ENCODE measurements at places on chromosomes 2 and 18.
A peak's percentile ranks its signal among the peaks of the same experiment; 100 is the strongest.

DNA sequence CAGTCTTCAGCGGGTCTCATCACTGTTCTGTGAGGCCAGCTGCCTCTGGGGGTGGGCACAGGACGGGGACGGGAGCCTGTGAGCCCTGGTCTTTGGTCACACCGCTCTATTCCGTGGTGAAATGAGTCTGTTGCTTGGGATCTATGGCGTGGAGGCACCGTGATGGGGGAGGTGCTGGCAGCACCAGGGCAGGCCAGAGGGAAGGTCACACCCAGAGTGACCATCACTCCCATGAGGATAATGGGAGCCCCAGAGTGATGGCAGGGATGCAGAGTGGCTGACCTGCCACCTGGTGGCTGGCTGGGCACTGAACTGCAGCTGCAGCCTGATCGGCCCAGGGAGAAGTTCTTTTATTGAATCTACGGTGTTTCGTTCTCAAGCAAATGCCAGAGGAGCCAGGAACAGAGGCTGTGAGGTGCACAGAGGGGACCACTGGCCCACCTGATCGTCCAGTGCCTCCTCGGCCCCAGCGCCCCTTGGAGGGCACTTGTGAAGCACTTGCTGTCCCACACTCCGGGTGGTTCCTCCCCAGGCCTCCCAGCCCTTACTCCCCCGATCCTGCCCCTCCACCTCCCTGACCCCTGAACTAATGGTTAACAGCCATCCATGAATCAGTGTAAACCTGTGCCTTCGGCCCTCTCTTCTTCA is 17.9 kb downstream of the KCNIP3 start:
- no peak for DNase-seq

DNA sequence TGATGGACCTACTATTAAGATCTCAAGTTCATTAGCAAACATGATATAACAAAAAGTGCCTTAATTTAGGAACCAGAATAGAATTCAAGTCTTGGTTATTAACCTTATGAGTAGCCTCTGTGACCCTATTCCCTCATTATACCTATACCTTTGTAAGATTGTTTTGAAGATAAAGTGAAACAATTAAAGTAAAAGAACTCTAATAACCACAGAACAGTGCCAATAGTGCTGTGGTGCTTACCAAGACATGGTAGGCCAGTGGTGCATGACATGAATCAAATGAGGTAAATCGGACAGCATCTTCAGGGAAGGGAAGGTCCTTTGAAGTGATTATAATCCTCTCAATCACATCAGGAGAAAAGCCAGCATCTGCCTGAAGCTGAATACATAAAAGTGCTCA is 36.4 kb downstream of the METTL4 start:
- DNase-seq, result no peak

DNA sequence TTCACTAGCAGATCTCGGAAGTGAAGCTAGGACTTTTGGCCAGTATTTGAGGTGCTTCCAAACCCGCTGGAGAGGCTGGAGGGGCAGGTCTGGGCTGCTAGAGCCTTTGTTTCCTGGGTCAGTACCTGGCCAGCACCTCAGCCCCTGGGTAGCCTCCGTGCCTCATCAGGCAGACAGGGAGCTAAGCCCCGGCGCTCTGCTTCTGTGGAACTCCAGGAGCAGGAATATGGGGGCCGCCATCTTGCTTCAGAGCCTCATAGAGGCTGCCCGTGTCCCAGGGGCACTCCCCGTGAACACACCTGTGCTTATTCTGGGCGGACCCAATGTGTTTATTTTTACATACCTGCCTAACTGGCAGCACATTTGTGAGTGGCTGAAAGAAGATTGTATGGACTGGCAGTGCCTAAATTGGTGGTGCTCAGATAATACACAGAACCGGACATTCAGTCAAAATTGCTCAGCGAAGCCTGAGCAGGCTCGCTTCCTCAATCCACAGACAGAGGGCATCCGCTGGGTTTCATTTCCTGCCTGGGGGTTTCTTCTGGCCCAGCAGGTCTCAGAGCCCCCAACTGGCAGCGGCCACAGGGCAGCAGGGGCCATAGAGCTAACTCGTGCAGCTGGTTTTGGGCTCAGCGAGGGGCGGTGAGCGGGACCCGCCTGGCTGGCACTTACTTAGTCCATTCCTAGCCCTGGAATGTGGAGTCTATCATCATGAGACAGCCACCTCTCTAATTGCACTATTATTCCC is 176.8 kb upstream of the ALKAL2 start:
- DNase-seq, result no peak

GRCh38 chr2:203191961-203192360 is 46.9 kb upstream of the CYP20A1 start:
- no peak for DNase-seq

- no peak for DNase-seq
These were observed 69.8 kb upstream of the KCTD1 start for GRCh38 chr18:26618135-26618534.

- no peak for DNase-seq
These were observed 14.3 kb upstream of the ECEL1 start for GRCh38 chr2:232501794-232502390.

DNA sequence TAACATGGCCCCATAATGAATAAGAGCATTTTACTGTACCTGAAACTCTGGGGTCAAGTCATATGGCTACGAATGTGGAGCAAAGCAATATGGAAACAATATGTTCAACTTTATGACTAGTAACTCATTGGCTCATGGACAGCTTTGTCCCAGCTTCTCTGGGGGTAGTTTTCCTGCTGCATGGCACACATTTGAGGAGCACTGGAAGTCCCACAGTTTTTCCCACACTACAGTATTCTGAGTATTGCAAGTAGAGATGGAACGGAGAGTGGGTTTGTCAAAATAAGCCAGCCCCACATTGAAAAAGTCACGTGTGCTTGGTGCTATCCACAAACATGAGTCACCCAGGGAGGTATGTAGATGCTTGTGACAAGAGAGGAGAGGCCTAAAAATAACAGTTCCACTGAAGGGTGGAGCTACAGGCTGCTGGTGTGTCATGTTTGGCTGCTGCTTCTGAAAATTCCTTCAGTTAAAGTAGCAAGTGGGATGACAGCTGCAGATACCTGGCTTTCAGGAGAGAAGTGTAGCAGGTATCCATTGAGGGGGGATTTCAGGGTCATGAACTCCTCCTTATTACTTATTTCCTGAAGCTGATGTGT is 48.2 kb upstream of the CTAGE1 start:
- peak; percentile 83 for DNase-seq

- no peak for DNase-seq
These were observed 267.5 kb downstream of the PIK3C3 start for GRCh38 chr18:42222557-42222956.

DNA sequence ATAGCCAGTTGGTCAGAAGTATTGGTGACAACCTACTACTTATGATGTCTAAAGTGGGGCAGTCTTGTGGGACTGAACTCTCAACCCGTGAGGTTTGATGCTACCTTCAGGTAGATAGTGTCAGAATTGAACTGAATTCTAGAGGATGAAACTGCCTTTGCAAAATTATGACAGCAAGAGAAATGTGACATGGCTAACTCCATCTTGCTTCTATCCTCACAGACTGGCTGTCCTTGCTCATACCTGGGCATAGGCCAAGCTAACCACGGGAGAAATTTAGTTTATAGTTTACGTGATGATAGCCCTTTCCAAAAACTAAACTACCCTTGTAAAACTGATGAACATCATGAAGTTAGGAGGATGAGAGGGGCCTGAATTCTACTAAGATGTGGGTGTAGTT is 24.9 kb upstream of the TGIF1 start:
- DNase-seq, result no peak

- no peak for DNase-seq
These were observed 290.3 kb upstream of the CCDC68 start for GRCh38 chr18:55249550-55249949.

GRCh38 chr18:36813824-36814223 is 15.0 kb downstream of the TPGS2 start:
- DNase-seq, result no peak

DNA sequence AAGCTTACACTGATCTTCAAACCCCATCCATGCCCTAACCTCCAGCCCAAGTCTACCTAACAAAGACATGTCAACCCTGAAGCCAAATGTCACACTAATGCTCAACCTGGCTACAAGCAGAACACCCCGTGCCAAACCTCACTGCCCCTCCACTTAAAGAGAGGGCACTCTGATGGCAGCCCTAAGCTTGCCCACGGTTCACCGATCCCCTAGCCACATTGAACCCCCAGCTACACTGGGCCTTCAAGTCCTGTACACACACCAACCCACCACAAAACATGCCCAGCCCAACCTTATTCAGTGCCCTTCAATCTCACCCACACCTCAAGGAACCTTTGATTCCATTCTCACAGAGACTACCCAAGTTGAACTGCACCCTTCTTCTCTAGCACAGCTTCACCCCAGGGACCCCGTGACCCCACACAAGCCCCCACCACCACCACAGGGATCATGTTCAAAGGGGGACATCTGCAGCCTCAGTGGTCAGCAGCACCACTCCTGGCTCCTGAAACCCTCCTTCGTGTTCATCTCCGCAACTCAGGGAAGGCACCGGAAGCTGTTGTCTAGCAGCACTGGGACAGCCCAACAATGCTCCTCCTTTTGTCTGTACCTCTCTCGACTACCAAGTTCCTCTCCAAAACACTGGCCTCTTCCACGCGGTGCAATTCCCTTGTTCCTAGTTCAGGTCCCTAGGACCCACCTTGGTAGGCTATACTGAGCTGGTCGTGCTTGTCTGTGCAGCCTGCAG is 218.8 kb downstream of the CYP26B1 start:
- DNase-seq, result no peak

DNA sequence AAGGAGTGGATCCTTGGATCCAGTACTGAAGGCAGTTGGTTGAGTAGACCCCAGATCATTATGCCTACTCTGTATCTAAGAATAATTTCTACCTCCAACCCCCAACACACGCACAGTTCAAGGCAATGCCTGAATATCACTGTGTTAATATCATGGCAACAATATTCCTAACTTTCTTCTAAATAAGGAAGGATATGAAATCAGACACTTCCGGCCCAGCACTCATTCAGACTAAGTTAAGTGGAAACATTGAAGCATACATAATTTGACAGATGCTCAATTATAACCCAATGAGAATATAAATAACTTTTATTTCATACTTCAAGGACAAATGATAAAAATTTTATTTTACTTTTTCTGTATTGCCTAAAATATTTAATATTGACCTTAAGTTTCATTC is 153.6 kb upstream of the COL3A1 start:
- DNase-seq, result no peak

DNA sequence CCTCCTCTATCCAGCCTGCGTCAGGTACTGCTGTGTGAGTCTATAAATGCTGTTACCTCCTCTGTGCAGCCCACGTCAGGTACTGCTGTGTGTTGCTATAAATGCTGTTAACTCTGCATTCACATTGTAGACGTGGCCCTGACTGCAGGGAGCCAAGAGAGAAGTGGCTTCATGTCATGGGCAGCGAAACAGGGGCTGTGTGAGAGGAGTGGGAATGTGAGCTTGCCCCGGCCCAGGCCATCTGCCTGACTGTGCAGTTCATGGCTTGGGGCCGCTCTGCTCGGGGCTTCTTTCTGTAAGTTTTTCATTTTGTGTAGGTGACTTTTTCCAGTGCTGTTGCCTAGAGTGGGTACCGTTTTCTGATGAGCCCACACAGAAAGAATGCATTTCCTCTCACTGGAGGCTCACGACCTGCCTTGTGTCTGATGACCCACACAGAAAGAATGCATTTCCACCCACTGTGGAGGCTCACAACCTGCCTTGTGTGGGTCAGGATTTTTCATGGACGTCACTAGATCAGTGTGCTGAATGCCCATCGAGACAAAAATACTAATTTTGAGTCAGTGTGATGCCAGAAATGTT is 104.5 kb downstream of the SNTG2 start:
- peak; percentile 5 for DNase-seq

DNA sequence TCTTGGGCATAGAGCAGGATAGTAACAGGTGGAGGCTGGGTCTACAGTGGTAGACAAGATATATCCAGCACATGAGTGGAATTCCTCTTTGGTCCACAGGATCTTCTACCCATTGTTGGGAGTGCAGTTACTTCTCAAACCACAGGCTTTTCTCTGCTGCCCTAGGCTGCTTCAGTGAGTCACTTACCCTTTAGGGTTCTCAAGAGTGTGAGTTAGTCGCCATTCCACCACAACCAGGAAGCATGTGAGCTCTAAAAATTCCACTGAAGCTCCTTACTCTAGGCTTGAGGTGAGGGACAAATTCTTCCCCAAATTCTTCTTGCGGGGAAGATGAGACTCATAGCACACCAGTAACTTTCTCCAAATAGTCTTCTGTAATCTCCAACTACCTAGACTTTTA is 189.4 kb downstream of the PLCL1 start:
- DNase-seq, result no peak

GRCh38 chr18:49206717-49207116 is 253.7 kb downstream of the DYM start:
- no peak for DNase-seq

DNA sequence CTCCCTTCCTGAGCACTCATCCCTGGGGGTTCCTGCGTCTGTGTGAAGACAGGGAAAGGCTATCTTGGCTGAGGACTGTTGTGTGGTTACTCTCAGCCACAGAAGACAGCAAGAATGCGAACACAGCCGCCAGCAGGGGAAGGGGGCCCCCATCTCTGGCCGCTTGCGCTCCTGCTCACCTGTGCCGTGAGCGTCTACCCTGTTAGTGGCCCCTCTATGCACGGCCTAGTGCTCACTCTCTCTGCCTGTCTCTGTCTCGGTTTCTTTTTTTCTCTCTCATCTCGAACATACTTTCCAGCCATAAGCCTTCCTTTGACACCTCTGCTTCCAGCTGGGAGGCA is 206.7 kb upstream of the APCDD1 start:
- no peak for DNase-seq

- no peak for DNase-seq
These were observed 14.2 kb upstream of the PLEKHM3 start for GRCh38 chr2:208039376-208040110.

DNA sequence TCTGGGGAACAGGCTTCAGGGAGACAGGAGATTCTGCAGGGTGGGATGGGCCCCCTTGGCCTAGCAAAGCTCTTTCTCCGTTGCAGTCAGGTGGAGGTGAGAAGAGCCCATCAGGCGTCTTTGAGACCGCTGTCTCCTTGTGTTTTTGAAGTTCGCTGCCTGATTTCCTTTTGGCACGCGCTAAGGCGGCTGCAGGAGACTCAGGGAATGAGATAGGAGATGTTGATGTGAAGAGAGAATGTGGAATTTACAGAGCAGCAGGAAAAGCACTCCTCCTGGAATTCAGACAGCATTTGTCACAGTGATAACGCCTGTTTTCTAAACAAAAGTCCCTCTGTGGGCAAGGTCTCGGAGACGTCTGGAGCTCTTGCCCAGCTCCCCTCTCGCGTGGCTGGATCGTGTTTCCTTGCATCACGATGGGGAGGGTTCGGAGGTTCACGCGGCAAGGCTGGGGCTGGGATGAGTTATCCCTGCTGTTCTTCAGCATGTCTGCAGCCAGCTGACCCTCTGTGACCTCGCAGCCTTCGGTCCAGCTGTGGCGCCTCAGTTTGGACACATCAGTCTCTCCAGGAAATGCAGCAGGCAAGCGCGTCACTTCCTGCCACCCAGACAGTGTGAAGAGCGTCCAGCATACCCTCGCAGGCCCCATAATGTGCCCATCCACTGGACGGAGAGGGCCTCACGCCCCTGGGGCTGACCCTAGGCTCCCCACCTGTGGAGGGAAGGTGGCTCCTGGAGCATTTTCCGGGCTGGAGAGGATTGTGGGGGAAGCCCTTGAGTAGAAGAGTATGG is 30.2 kb downstream of the GLI2 start:
- DNase-seq, result peak; percentile 48
